ENCODE measurements at places on chromosomes 7 and 10. TPM values are rescaled to one million over a fixed set of nuclear protein-coding genes. Genes with fewer than 3 reads are reported as not detected.

GRCh38 chr10:28676326-28676967, 874 bp upstream of the BAMBI start:
- no peak for DNase-seq

GRCh38 chr10:677750-678661, 11.5 kb downstream of the DIP2C start:
- no peak for DNase-seq

DNA sequence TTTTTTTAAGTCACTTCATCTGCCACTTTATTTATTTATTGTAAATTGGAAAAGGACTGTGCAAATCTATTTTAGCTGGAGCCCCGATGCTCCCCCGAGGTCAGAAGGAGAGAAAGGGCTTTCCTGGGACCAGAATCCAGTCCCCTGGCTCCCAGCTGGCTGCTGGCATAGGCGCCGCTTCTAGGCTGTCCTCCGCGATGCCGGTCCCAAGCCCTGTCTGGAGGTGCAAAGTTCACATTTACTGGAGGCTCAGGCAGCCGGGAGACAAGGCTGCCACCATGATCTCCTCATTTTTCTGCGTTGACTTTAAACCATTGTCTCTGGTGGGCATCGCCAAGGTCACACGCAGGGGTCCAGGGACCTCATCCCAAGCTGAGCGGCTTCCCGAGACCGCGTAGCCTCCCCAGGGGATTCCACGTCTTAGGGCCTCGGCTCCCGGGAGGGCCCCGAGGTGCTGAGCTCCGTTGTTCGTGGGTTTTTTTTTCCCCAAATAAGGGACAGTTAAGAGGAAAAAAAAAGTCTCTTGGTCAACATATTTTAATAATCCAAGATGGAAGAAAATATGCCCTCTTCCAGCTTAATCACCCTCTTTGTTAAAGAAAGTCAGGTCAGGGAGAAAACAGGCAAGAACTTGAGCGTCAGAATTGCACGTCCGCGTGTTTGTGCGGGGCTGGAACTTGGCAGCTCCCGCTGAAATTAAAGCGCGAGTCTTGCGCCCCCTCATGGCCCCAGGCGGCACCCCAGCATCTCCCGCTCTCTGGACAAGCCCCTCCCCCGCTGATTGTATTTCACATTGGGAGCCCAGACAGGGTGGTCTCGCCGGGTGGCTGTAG, 11.9 kb downstream of the RGR start:
- DNase-seq = peak; percentile 59

GRCh38 chr7:101964680-101965452, 147.4 kb downstream of the CUX1 start:
- DNase-seq = no peak

GRCh38 chr7:28747404-28747803, 210.7 kb downstream of the TRIL start:
- DNase-seq = no peak

DNA sequence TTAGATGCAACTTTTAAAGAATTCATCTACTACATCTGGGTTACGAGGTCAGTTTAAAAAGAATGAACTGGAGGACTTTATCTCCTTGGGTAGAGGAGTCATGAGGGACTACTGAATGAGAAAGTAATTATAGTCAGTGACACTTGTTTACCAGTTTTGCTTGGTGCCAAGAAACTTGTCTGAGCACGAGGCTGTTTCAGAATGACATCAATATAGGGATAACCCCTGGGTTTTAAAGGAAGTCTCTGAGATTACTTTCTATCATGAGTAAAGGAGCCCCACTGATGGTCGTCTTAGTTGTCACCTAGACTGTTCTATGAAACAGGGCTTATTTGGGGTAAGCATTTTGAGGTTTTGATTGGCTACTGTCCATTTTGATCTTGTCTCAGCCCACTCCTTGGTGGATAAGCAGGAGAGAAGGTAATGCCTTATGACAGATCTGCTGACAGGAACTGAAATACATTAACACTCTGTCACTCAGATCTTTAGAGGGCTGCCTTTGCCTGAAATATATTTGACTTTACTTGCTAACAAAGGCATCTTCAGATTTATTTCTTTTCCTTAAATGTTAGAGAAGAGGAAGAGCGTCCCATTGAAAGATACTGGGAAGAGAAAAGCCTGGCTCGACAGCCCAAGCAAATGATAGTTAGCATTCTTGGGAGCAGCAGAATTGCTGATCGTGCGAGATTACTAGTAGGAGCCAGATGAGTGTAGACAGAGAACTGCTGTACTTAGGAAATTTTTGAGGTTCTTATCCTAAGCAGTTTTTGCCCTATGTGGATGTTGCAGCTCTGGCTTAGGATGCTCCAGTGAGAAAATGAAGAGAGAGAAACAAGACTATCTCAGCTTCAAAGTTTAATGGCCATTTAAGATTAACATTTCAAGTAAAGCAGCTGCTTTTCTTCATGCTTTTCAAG, 299.2 kb upstream of the LRGUK start:
- DNase-seq = no peak

GRCh38 chr10:75180592-75180991, 30.0 kb upstream of the VDAC2 start:
- DNase-seq = no peak

Gene PRKG1
- not detected for total RNA-seq

- no peak for DNase-seq
Observed at GRCh38 chr10:110568055-110568735, 700 bp downstream of the SMC3 start.

DNA sequence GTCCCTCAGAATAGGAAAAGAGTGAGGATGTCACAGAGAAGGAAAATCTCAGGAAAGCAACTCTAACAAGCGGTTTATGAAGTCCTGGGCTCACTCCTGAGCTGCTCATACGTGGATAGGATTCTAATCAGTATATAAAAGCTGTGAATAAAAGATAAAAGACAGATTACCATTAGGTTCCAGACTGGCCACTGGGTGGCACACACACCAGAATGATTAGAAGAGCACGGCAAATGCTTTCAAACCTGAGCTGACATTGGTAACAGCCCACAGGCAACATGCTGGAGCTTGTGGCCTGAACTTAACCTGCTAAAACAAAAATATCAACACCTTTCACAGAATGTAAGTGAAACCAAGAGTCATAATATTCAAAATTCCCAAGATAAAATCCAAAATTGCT, 370.8 kb downstream of the GRID1 start:
- no peak for DNase-seq

GRCh38 chr7:94425546-94425945, 30.9 kb downstream of the COL1A2 start:
- DNase-seq = no peak

Measured in activated naive CD8-positive, alpha-beta T cell treated with anti-CD3 and anti-CD28 coated beads, Interleukin-2, amount 10 ng/mL, durations not matched to agents 7 days and 5 days (primary cell).